T-helper 17 cell (primary cell): ENCODE measurements at places on chromosomes 7 and 10.

- no peak for DNase-seq
Measured at GRCh38 chr10:10320956-10321355, 696.7 kb upstream of the CELF2 start.

- no peak for DNase-seq
Measured at GRCh38 chr10:76010703-76011102, 579.3 kb downstream of the LRMDA start.

DNA sequence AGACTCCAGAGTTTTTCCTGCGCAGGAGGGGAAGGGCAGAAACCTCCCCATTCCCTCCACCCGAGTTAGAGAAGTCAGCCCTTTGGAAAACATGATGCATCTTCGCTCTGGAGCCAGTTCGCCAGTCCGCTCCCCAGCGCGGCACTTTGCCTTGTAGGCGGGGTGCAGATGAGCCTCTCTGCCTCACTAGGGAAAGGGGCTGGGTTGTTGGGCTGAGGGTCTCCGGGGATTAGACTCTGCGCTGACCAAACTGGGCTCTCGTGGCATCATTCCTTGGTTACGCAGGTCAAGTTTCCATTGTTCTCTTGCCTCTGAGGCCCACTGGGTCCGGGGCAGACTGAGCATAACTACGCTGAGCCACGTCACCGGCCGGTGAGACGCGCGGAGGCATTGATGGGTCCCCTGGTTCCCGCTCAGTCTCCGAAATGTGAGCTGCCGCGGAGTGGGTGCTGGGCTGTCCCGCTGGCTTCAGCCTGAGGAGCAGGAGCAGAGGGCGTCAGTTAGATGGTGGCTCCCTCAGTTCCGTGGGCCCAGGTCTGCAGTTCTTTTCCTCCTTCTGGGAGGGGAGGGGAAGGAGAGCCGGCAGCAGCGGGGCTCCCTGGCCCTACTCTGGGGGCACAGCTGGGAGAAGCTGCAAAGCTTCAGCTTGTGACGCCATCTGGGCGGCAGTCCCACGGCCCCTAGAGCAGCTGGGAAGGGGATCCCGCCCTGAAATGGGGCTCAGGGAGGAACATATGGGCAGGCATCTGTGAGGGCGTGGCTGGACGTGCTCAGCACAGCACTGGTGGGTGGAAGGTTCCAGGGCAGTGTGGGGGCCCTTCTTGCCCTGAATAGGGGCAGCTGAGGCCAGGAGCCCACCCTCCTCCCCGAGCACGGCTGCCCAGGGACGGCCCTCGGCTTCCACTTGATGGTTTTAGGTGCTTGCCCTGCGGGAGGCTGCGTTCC, 121.3 kb upstream of the BTBD16 start:
- no peak for DNase-seq

DNA sequence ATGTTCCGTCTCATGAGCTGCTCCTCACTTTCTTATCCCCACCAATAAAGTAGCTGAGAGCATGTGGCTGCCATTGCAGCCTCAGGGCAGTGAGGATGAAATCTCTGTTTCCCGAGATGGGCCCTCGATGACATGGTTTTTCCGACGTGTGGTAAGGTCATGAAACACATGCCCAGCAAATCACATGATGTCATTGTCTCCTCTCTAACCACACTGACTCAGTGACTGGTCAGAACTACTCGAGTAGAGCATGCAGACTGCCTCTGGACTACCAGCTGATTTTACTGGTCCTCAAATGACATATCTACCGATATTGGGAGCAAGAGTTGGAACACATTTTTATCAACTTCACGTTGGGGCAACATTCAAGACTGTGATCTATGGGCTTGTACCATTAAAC, 786.1 kb downstream of the CNTNAP2 start:
- no peak for DNase-seq

- DNase-seq: no peak
Measured at GRCh38 chr10:98361131-98362025, 53.6 kb downstream of the PYROXD2 start.

GRCh38 chr10:14665304-14665703, 109.4 kb downstream of the FAM107B start:
- no peak for DNase-seq
